ENCODE measurements at places on chromosomes 3 and 15.

DNA sequence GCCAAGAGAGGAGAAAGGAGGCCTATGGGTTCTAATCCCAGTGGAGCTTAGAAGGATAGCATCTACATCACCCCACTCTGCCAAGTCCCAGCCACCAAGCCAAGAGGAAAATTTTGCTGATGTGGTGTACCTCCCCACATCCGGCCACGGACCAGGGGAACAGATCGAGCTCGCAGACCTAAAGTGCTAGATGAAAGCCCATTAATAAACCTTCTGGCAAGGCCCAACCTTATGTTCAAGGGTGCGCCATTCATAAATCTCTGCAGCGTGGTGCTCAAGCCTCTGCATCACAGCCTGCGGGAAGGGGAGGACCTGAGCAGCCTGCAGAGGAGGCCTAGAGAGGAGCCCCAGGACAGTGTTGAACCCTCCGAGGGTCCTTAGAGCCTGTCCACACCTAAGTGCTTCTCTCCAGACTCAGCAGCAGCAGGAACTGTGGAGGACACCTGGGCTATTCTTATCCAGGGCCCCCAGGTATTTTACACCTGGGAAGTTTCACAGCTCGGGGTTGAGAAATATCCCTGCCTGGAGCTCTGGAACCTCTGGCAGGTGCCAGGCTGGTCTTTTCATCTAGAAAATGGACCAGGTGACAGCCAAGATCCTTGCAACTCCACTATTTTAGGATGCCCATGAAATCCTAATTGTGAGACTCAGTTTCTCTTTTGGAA is 68.0 kb downstream of the MRPL46 start:
- no peak for DNase-seq

DNA sequence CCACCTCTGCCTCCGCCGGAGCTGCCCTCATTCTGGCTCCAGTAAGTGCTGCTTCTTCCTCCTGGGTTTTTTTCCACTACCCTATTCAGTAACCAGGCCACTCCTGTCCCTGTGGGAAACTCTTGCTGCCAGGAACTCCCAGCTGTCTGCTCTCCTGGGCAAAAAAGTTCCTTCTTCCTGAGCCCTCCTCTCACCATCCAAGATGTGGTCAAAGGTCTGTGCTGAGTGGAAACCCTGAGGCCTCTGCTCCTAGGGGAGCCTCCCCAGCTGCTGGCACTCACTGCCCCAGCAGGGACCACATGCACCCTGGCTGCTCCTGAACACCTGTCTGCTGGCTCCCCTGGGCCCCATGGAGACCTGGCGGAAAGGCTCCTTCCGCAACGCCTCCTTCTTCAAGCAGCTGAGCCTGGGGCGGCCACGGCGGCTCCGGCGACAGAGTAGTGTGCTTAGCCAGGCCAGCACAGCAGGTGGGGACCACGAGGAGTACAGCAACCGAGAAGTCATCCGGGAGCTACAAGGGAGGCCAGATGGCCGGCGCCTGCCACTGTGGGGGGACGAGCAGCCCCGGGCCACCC is 454 bp downstream of the C15orf62 start:
- no peak for DNase-seq

DNA sequence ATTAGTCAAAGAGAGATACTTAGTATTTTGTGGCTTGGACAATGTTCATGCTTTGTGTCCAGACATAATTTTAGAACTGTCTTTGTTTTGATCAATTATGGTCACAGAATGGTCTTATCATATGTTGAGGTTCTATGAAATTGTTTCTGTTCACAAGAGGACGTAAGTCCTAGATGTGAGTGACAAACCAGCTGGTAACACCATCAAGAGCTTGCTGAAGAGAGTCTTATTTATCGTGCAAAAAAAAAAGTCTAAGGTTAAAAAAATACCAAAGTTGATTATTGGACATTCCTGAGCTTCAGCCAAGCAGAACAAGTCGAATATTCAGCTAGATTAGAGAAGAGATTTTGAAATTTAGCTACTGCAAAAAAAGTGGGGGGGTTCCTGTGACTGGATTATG is 495.9 kb upstream of the NAALADL2 start:
- no peak for DNase-seq

GRCh38 chr3:103247459-103247858 is 812.6 kb downstream of the ZPLD1 start:
- no peak for DNase-seq

DNA sequence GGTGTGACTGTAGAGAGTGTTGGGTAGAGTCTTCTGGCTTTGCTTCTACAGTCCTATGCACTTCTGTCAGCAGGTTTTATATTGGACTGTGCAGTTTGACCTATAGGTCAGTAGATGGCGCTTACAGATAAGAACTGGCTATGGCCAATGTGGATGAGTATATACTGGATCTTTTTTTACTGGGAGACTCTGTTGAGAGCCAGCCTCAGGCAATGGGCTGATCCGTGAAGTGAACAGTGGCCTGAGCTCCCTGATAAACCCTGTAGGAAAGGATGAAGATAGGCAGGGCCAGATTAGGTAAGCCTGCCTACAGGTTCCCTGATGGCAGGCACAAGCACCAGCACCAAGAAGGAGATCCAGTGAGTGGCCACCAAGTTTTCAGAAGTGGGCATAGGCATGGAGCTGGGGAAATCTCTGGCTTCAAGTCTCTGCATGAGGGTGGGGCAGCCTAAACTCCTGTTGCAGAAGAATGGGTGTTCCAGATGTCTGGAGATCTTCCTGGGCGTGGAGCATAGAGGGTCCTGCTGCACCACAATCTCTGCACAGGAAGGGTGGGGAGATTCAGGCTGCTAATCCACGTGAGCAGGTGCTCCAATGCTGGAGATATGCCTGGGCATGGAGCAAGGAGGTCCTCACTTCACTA is 326.0 kb upstream of the SGO1 start:
- DNase-seq = no peak

GRCh38 chr3:124094496-124094895 is 102.6 kb upstream of the ROPN1 start:
- no peak for DNase-seq

DNA sequence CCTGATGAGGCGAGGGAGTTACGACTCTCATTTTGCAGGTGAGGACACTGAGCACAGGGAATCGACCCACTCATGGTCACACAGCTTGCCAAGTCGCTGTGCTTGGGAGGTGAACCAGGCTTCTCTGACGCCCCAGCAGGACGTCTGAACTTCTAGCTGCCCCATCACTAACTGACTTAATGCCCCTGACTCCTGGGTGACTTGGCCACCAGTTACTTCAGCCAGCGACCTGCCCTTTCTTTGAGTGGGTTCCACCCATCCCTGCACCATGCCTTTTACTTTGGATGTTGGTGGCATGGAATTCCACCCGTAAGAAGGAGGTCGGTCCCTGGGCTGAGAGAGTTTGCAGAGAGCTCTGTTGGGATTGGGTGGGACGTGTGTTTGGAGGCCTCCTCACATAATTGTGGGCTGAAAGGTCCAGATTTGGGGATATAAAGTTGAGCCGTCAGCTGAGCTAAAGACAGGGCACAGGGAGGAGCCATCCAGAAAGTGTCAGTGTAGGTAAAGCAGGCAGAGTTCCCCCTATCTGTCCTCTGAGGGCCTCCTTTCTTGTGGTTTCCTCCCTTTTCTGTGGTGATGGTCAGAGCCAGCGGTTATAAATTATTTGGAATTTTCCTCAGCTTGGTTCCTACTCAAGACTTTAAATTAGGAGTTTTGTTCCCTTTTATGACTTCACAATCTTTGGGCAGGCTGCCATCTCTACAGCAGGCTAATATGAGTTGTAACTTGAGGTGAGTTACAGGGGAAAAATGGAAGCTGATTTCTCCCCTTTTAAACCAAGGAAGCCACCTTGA is 55.0 kb downstream of the FLNB start:
- no peak for DNase-seq

- no peak for DNase-seq
These were observed 20.7 kb downstream of the ZBTB38 start for GRCh38 chr3:141388823-141389621.

- peak; percentile 61 for DNase-seq
These were observed 31.9 kb downstream of the CRTC3 start for GRCh38 chr15:90561344-90562244.

GRCh38 chr3:127446756-127447155 is 143.8 kb downstream of the TPRA1 start:
- DNase-seq = no peak

DNA sequence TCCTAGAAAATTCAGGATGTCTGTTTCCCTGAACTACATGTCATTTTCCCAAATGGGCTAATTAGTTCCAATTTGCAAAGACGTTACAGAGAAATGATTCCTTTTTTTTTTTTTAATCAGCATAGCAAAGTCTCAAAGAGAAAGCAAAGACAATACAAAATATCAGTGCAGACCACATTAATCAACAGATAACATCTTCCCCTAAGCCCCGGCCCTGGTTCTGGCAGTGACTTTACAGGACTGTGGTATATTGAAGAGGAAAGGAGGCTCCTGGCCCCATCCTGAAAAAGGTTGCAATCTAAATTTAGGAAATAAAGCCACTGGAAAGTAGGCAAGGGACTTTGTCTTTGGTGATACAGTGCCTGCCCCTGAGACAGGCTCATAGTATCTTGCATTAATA is 836.5 kb downstream of the NTRK3 start:
- no peak for DNase-seq

All from CD4-positive, alpha-beta T cell treated with Interleukin-15 for 1 hour (primary cell).